ENCODE measurements at places on chromosomes 16 and 17. TPM values are rescaled to one million over a fixed set of nuclear protein-coding genes. Genes with fewer than 3 reads are reported as not detected.

The NLK gene
- 9.4 TPM for polyA plus RNA-seq

The HID1 gene
- 7.6 TPM for polyA plus RNA-seq

The PRSS33 gene
- not detected for polyA plus RNA-seq

DNA sequence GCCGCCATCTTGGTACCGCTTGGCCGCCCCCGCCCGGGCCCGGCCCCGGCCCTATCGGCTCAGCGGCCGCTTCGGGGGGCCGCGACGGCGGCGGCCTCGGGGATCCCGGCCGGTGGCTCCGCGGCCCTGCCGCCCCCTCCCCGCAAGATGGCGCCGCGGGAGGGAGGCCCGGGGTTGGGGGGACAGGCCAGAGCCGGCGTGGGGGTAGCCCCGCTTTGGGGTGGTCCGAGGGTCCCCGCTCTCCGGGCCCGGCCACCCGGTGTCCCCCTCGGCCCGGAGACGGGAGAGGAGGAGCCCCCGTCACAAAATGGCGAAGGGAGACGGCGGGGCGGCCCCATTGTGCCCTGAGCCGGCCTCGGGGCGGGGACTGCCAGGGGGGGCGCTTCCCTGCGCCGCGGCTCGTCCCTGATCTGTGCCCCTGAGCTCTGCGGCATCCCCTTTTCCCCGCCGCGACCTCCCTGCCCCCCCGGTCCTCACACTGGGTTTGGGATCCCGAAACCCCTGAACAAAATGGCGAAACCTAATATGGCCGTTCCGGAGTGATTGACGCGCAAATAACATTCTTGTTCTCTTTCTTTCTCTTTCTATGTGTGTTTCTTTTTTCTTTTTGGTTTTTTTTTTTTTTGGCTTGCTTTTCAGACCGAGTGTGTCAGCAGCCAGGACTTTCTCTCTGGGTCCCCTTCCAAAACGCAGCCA is 986 bp downstream of the HAPSTR1 start:
- DNase-seq = peak; percentile 83

DNA sequence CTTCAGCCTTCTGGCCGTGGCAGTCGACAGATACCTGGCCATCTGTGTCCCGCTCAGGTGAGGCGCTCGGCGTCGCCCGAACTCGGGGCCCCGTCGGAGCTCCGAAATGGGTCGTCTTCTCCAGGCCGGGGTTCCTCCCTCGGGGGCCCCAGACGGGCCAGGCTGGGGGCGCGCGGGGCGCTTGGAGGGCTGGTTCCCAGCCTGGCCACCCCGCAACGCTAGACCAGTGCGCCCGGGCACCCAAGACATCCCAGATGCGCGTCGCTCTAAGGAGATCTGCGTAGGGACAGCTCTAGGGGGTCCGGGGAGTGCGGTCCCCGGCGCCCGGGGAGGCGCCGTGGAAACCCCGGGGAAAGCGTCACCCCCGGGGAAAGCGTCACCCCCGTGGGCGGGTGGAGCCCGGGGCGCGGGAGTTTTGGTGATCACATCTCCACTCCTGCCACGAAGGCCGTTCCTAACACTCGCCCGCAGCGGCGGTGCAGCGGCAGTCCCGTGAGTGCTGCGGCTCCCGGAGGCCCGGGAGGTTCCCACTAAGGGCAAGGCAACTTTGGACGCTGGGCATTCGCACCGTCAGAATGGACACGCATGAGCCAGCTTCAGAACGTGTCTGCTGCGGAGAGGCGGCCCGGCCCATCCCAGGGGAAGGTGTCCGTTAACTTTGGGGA is 729 bp downstream of the ADORA2B start:
- DNase-seq = no peak

DNA sequence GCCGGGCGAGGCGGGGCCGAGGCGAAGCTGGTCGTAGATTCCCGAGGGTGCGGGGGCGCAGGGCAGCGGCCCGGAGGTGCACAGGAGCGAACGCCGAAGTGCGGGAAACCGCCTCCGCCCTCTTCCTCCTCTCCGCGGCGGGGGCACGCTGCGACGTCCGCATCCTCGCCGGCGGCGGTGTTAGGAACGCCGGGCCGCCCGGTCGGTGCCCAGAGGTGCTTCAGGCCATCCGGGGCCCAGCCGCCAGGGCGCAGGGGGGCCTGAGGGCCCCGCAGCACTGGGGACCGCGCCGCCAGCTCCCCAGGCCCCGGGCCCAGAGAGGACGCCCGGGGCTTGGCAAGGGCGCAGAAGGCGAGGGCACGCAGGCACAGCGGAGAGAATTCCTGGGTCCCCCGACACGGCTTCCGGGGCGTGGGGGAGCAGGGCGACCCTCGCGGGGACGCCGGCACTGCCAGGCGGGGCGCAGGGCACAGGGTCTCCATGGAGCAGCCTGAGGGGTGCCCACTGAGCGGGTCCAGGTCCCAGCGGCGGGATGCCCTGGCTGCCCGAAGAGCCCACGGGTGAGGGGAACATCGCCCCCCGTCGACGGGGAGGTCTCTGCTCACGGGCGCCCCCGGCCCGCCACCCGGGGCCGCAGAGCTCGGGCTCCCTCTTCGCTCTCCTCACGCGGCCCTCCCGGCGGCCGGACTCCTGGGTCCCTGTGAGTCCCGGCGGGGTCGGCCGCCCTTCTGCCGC is 576 bp downstream of the EPOP start:
- DNase-seq = no peak

DNA sequence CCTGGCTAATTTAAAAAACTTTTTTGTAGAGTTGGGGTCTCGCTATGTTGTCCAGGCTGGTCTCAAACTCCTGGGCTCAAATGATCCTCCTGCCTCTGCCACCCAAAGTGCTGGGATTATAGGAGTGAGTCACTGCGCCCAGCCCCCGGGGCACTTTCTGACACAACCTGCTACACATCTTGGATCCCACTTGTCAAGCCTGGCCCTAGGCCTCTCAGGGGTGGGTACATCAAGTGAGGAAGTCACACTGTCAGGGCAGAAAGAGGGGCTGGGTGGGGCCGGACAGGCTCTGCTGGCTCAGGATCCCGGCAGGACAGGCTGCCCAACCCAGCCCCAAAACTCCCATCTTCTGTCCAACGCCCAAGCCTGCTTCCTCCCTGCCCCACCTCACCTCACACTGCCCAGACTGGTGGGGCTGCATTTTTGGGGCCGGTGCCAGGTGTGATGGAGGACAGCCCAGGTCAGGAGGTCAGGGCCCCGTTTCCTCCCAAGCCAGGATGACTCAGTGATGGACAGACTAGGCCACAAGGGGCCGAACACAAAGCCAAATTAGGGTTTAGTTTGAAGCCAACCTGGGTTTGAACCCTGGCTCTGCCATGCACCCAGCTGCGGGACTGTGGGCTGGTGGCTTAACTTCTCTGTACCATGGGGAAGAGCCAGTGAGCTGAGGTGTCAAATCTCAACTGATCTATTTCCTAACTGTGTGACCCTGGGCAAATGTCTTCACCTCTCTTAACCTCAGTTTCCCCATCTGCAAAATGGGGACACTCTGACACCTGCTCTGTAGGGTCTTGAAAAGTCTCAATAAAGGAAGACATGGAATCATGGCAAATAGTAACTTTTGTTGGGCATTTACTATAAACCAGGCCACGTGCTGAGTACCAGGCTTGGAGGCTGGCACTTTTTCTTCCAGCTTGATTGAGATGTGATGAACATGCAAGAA is 8.9 kb upstream of the PPL start:
- DNase-seq = peak; percentile 31

DNA sequence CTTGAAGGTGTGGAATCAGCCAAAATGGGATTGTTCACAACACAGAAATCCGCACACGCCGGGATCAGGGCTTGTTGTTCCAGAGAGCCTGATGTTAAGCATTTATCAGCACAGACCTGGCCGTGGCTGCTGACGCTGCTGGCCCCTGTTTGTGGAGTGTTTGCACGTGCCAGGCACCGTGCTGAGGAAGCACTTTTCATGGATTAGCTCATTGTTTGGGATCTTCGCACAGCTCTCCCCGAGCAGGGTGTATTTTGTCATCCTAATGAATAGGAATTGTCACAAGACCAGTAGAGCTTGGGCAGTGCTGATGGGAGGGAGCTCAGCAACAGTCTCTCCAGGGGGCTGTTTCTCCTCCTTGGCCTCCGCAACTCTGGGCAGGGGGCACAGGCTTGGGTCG is 160.4 kb upstream of the PLCG2 start:
- no peak for DNase-seq
